ENCODE measurements at places on chromosomes 1 and 21.
A peak's percentile ranks its signal among the peaks of the same experiment; 100 is the strongest.

- DNase-seq = peak; percentile 46
These were observed 82.3 kb downstream of the DENND1B start for GRCh38 chr1:197692965-197693364.

GRCh38 chr21:45818276-45818903 is 163.2 kb upstream of the COL6A1 start:
- peak; percentile 91 for DNase-seq

DNA sequence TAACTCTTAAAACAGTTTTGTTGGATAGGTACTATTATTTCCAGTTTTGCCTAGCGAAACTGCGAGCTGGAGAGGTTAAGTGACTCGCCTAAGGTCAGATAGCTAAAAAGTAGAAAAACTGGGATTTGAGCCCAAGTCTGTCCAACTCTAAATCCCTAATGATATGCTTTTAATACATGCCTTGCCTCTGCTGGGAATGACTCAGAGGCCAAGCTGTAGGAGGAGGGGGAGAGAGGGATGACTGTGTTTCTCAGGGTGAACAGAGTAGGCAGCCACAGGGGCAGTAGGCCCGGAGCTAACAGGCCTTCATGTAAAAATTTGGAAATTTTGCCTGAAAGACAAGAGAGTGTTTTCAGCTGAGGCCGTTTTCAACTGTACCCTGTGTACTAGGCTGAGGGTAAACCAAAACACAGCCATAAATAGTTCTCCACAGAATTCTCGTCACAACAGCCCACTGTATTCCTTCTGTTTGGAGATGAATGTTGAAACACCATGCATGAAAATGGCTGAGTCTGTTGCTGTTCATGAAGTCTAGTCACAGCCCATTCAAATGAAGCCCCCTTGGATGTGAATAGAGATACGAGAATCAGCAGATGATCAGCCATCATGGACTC is 107.5 kb upstream of the HOOK1 start:
- DNase-seq = peak; percentile 90

DNA sequence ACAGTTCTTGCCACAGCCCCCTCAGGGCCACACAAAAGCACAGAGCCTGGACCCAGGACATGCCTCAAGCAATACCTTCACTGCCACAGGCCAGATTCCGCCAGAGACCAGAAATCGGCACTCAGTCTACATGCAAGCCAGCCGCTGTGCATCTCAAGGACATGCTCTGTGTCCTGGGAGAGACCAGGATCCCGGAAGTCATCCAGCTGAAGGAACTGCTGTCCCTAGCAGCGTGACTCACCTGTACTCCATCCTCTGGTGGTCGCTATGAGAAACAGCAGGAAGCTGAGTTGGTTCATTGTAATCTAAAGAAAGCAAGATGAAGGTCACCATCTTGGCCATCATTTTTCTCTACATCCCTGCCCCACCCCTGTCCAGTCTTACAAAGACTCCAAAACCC is 401 bp downstream of the ITLN1 start:
- no peak for DNase-seq

GRCh38 chr1:209080170-209080781 is 503.2 kb upstream of the CAMK1G start:
- DNase-seq = peak; percentile 36

GRCh38 chr1:229434641-229435051 is 752 bp upstream of the ACTA1 start:
- DNase-seq = no peak

- DNase-seq = peak; percentile 22
These were observed 71.4 kb upstream of the ZBTB40 start for GRCh38 chr1:22380024-22380785.

- no peak for DNase-seq
These were observed 272.5 kb upstream of the RUNX1 start for GRCh38 chr21:35321322-35322200.

GRCh38 chr21:27693376-27693775 is 726.5 kb upstream of the ADAMTS5 start:
- DNase-seq = peak; percentile 84

GRCh38 chr1:154964359-154964758 is 2.8 kb upstream of the PYGO2 start:
- DNase-seq = no peak

- peak; percentile 97 for DNase-seq
These were observed 16.5 kb upstream of the PKP1 start for GRCh38 chr1:201266774-201267173.

GRCh38 chr1:20603504-20604464 is 14.9 kb downstream of the CDA start:
- DNase-seq = peak; percentile 85

DNA sequence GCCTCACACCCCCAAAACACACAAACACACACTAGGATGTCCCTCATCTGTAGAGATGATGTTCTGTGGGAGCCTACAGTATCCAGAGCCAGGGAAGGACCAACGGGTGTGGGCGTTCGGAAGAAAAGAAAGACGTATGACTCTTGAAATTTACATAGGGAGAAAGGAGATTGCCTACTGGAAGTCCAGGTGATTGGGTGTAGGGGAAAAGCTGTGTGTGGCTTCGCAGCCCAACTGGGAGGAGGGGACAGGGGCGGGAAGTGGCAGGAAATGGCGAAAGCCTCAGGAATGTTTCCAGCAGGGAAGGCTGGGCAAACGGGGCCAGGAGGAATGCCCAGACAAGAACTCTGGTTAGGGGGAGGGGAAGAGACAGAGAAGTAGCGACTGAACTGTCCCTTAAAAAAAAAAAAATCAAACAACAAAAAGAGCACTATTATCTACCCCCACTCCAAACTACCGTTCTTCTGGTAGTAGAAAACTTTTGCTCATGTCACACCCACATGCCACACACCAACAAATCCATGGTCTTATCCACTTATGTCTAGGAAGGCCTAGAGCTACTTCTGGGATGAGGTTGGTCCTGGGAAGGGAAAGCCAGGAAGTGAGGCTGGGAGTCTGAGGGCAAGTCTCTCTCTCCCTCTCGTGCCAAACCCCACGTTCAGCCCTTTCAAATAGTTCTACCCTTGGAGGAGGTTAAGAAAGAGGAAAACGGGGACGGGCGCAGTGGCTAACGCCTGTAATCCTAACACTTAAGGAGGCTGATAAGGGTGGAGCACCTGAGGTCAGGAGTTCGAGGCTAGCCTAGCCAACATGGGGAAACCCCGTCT is 1.8 kb upstream of the CKS1B start:
- peak; percentile 100 for DNase-seq

GRCh38 chr1:229947968-229948367 is 119.1 kb upstream of the GALNT2 start:
- DNase-seq = peak; percentile 54

GRCh38 chr1:40185951-40186864 is 25.0 kb downstream of the RLF start:
- DNase-seq = peak; percentile 9

DNA sequence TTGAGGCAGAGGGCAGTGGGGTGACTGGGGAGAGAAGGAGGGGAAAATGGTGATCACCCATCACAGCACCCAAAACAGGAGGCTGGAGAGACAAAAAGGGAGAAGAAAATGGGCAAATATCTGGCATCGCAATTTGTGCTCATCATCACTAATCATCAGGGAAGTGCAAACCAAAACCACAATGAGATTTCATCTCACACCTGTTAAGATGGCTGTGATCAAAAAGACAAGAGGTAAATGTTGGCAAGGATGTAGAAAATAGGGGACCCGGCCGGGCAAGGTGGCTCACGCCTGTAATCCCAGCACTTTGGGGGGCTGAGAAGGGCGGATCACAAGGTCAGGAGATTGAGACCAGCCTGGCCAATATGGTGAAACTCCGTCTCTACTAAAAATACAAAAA is 74.0 kb downstream of the KIF14 start:
- no peak for DNase-seq

- DNase-seq = no peak
These were observed 150.7 kb upstream of the COL6A1 start for GRCh38 chr21:45830720-45831366.

DNA sequence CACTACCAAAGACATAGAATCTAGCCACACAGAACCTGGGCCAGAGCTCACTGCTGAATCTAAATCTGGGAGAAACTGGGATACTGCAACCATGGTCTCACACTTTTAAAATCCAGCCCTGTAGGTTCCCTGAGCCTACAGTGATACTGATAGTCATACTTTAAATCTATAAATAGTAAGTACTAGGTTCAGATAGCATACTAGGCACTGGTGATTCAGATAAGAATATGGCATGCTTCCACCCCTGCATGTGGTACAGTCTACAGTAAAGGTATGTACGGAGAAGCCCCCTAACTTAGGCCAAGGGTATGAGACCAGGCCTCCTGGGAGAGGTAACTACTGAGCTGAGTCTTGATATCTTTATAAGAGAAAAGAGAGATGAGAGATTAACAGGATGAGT is 193.3 kb upstream of the HMGB4 start:
- DNase-seq = no peak

- DNase-seq = no peak
These were observed 314.6 kb upstream of the PLD5 start for GRCh38 chr1:242839101-242839500.

- peak; percentile 13 for DNase-seq
These were observed 1.3 kb upstream of the NRIP1 start for GRCh38 chr21:15066123-15066575.

- DNase-seq = peak; percentile 26
These were observed 78.1 kb downstream of the SIK1 start for GRCh38 chr21:43348801-43349261.

DNA sequence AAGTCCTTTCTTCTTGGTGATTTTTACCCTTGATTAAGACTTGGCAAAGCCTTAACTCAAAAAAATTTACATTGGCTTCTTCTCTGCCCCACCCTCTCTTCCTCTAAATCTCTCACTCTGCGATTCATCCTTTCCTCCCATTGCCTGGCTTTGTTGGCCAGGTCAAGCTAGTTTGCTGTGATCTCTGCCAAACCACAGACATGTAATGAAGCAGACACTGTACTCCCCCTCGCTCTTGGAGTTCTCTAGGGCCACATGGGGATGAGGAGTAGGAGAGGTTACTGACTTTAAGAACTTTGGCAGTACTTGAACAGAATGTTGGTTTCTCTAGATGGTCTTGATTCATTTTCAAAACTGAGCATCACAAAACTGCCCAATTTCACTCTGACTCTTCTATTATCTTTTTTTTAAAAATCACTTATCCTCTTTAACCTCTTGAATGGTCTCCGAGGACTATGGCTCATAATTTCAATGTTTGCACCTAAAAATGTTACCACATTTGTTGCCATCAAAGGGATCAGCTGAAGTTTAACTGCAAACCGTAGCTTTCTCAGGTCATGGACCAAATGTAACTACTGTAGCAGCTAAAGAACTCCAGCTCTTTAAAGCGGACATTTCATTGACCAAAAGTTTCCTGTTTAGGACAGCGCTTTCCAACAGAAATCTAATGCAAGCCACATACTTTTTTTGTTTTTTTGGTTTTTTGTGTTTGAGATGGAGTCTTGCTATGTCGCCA is 62.7 kb upstream of the IPO9 start:
- peak; percentile 97 for DNase-seq

- DNase-seq = no peak
These were observed 11.0 kb downstream of the PLEKHA6 start for GRCh38 chr1:204348722-204349121.

- DNase-seq = no peak
These were observed 309.9 kb upstream of the PRMT6 start for GRCh38 chr1:106746448-106747085.

- DNase-seq = no peak
These were observed 9.6 kb downstream of the TARBP1 start for GRCh38 chr1:234469376-234469775.

DNA sequence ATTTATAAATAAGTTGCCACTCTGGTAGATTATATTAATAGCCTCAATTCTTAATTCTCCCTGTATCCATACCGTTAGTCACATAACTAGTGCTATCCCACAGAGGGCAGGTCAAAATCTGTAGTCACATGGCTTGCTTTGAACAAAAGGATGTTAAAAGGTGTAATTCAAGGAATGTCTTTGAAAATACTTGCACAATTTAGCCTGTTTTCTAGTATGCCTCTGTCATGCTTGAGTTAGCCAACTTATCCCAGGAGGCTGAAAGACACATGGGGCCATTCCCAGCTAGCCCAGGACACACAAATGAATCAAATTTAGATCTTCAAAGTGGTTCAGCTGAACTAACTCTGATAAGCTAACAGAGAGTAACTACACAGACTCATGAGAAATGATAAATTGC is 758.5 kb upstream of the NEGR1 start:
- no peak for DNase-seq
